Activated naive CD4-positive, alpha-beta T cell treated with Interleukin-2 at 50 U/mL for 16 hours (primary cell): ENCODE measurements at places on chromosomes 3 and 15.

DNA sequence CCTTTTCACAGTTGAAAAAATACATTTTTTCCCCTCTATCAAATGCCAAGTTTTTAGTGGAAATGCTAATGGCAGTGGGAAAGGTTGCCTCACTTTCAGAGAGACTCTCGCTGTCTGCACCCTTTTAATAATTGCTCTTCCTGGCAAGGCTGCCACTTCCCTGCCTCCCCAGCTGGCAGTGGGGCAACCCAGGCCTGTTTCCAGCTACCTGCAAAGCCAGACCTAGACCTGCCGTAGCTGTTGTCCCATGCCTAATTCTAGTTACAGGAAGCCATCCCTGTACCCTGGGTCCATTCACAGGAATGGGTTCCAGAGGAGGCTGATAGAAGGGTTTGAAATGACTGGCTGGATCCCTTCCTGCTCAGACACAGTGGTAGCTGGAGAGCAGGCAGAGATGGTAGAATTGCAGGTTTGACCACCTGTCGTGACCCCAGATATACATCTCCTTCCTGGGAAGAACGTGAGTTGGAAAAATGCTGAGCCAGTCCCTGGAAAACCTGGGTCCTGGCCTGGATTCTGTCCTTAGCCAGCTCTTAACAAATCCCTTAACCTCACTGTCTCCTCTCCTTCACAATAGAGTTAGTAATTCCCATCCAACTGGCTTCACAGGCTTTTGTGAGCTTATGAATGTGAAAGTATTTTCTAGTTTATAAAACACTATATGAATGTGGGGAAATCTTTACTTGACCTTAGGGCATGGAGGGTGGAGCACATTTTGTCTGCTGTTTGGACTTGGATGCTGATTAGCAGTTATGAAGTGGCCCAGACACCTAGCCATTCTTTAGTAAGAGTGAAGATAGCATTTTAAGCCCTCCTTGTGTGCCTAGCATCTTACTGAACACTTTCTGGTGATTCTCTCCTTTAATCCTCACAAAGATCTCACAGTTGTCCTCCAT lies 12.9 kb upstream of the ALPK3 start:
- DNase-seq = no peak

DNA sequence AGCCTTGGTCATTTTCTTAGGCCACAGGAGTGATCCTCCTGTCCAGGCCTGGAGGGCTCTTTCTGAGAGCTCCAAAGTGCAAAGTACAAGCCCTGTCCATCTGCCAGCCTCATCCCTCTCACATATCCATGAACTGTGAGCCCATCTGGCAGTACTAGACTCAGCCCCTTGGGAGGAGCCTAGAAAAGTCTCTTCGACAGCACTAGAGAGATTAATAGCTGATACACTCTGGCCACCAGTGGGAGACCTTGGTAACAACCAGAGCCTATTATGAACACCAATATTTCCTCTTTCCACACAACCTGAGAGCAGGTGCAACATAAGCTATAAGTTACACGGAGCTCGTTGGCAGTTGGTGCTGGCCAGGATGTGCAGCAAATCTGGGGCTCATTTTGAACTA lies 59.5 kb upstream of the DCLK3 start:
- no peak for DNase-seq

DNA sequence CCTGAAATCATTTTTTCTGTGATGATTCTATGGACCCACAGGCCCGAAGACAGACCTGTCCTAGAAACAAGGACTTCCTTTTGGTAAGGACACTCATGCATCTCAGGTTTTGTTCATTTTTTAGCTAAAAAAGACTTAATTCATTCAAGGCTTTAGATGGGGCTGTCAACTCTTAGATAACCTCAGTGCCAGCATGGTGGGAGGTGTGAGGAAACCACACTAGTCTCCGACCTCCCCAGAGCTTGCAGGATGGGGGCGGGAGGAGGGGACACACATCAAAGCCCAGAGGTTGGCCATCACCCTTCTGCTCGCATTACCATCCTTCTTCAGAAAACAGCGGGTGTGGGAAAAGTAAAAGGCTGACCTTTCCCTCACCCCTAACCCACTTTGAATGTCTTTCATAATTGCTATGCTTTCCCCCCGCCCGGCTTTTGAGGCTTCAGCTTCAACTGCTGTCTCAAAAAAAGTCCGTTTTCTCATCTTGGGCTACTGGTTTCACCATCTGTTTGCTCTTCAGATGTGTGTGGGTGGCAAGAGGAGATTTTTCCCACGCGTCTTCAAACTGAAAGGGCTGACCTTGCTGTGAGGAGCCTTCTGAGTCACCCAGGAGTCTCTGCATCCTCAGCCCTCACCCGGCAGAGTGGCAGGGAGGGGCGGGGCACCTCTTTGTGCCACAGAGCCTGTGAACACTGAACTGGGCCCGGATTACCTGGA lies 27.6 kb upstream of the CXCR6 start:
- DNase-seq = peak; percentile 86

DNA sequence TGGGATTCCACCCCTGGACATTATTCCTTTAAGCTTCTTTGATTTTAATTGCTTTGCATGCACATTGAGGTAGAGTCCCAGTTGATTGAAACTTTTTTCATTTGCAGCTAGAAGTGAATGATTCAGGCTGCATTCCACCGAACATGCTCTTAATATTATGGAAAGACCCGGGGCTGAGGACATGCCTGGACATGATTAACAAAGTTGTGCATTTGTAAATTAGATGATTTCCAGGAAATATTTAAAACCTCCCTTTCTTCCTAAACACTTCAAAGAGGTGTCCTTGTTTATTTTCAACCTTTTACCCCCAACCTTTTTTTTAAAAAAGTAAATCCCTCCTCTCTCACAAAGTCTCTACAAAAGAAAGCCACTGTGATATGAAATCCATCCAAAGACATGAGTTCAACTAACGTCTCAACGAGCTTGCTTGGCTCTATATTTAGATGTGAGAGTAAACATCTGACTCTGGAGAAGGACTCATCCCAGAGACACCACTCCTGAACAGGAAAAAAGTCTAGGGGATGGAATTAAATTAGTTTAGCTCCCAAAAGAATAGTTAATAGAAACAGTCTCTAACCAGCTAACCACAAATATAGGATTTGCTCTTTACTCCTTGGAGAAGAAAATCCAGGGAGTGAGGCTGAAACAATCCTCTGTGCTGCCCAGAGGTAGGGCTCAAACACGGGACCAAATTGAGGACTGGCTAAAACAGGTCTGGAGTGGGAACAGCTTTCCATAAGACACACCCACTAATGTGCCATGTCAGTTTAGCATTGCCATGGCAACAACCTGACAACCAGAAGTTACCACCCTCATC lies 83.1 kb downstream of the XXYLT1 start:
- DNase-seq = no peak

- no peak for DNase-seq
Observed at GRCh38 chr3:128917291-128917690, 37.9 kb downstream of the ACAD9 start.
